Regular cardiac myocyte (primary cell): ENCODE measurements at places on chromosomes 7 and 10. TPM values are rescaled to one million over a fixed set of nuclear protein-coding genes. Genes with fewer than 3 reads are reported as not detected.

The GALNT17 gene
- total RNA-seq, result under 0.01 TPM in 1 of 2 replicates, not detected in the other

The CPN1 gene
- total RNA-seq, result not detected in 2 replicates

The NPSR1 gene
- not detected in 2 replicates for total RNA-seq

The SH2B2 gene
- 1.2 and 4.8 TPM in 2 replicates for total RNA-seq

The LMTK2 gene
- total RNA-seq, result 9.0 and 9.8 TPM in 2 replicates

The CNTNAP2 gene
- not detected in 2 replicates for total RNA-seq

The GSAP gene
- total RNA-seq, result 2.9 and 11.0 TPM in 2 replicates

The ZNF487 gene
- total RNA-seq, result 2.5 and 4.5 TPM in 2 replicates

The HOXA13 gene
- total RNA-seq, result under 0.01 TPM in 1 of 2 replicates, not detected in the other

The NOD1 gene
- total RNA-seq, result 4.4 and 5.4 TPM in 2 replicates

The LDB3 gene
- under 0.01 TPM in 1 of 2 replicates, not detected in the other for total RNA-seq

The UCN3 gene
- not detected in 2 replicates for total RNA-seq

The NPTX2 gene
- 2.9 and 5.4 TPM in 2 replicates for total RNA-seq

The FASTK gene
- total RNA-seq, result 68.2 and 83.2 TPM in 2 replicates

The HYAL4 gene
- total RNA-seq, result not detected in 2 replicates

The RBM17 gene
- 36.4 and 60.8 TPM in 2 replicates for total RNA-seq

The TLX1 gene
- not detected in 2 replicates for total RNA-seq

The NKX1-2 gene
- total RNA-seq, result not detected in 2 replicates

The PPIF gene
- 31.3 and 40.8 TPM in 2 replicates for total RNA-seq

The DENND2A gene
- 0.96 and 11.3 TPM in 2 replicates for total RNA-seq

The TRPV5 gene
- not detected in 2 replicates for total RNA-seq

The OR2A5 gene
- total RNA-seq, result not detected in 2 replicates

The AGFG2 gene
- total RNA-seq, result 3.7 and 9.2 TPM in 2 replicates

The ELFN1 gene
- total RNA-seq, result 0.38 and 0.56 TPM in 2 replicates

The FGL2 gene
- total RNA-seq, result 3.1 and 10.1 TPM in 2 replicates

The MAGI2 gene
- 3.3 and 7.9 TPM in 2 replicates for total RNA-seq

The OR2A12 gene
- not detected in 2 replicates for total RNA-seq

The H2AZ2 gene
- total RNA-seq, result 106 and 221 TPM in 2 replicates

The SFXN4 gene
- 14.9 and 25.1 TPM in 2 replicates for total RNA-seq

The CTTNBP2 gene
- 0.28 and 0.58 TPM in 2 replicates for total RNA-seq

The TMEM236 gene
- total RNA-seq, result under 0.01 TPM in 2 replicates

The PDZD7 gene
- total RNA-seq, result 1.3 and 3.1 TPM in 2 replicates

The OR2A1 gene
- under 0.01 TPM in 1 of 2 replicates, not detected in the other for total RNA-seq

The OR9A2 gene
- total RNA-seq, result 0.19 TPM in 1 of 2 replicates, not detected in the other

The PDSS1 gene
- total RNA-seq, result 3.7 and 9.2 TPM in 2 replicates

The RAB18 gene
- total RNA-seq, result 55.0 and 59.8 TPM in 2 replicates

The ACSL5 gene
- total RNA-seq, result 0.96 and 2.3 TPM in 2 replicates

The PIK3CG gene
- 0.19 and 1.1 TPM in 2 replicates for total RNA-seq

The IFIT1B gene
- total RNA-seq, result not detected in 2 replicates

The SPDYE6 gene
- not detected in 2 replicates for total RNA-seq

The WDR86 gene
- total RNA-seq, result 0.56 TPM in 1 of 2 replicates, not detected in the other

The NRF1 gene
- 11.3 and 12.3 TPM in 2 replicates for total RNA-seq

The TEX47 gene
- total RNA-seq, result not detected in 2 replicates

The SOSTDC1 gene
- not detected in 2 replicates for total RNA-seq

The EXOSC1 gene
- total RNA-seq, result 36.1 and 39.3 TPM in 2 replicates

The C7orf33 gene
- not detected in 2 replicates for total RNA-seq

The ZNF425 gene
- total RNA-seq, result 3.1 and 3.4 TPM in 2 replicates

The SPDYE1 gene
- total RNA-seq, result not detected in 2 replicates

The TMEM196 gene
- under 0.01 TPM in 1 of 2 replicates, not detected in the other for total RNA-seq

The NAT16 gene
- total RNA-seq, result not detected in 2 replicates

The ATP6V0A4 gene
- total RNA-seq, result under 0.01 and 0.28 TPM in 2 replicates

The NSMCE4A gene
- total RNA-seq, result 12.7 and 30.1 TPM in 2 replicates
